Cardiac muscle cell (in vitro differentiated cells and primary cell): ENCODE measurements at places on chromosomes 6 and 20.
A peak's percentile ranks its signal among the peaks of the same experiment; 100 is the strongest.

- DNase-seq = peak; percentile 45
Observed at GRCh38 chr6:27545271-27546046, 72.6 kb upstream of the ZNF184 start.

DNA sequence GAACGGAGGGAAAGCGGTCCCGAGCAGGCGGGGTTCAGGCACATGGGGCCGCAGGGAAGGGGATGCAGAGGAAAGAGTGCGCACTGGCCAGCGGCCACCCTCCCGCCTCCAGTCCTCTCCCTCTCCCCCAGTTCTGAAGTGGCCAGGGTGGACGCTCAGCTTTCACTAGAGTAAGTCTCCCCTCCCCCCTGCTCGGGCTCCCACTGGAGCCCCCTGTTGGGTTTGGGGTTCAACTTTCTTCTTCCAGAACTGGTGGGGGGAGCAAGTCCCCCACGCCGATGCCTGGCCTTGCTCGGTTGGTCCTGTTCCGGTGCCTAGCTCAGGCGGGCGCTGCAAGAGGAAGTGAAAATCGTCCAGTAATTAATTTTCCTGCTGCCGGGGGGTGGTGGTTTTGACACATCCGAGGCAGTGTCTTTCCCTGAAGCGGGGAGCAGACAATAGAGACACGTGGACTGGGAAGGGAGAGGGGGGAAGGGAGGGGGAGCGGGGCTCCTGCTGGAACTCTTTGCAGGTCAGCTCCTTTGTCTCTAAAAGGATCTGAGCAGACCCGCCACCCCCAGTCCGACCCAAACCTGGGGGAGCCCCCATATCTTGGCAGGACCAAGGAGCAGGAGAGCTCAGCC lies 824 bp upstream of the SCRT2 start:
- DNase-seq = no peak

DNA sequence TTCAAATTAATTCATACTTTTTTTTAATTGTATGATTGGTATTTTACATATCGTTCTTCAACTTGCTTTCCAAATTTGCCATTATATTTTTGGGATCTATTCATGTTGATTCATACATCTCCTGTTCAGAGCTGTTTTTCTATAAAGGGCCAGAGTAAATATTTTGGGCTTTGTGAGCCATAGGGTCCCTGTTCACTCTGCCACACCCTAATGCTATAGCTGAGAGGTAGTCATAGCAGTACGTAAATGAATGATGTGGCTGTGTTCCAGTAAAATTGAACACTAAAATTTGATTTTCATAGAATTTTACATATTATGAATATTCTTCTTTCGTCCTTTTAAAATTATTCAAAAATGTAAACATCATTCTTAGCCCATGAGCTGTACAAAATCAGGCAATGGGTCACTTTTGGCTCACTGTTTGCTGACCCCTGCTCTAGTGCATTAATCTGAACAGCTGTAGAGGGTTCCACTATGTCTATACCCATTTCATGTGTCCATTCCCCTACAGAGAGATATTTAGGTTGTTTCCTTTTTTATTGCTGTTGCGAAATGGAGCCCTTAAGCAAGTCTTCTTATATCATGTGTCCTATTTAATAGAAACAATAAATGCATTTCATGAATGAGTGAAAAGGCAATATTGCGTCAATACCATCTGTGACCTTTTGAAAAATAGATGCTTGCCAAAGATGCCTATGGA lies 136.4 kb upstream of the SALL4 start:
- DNase-seq = peak; percentile 21

- DNase-seq = no peak
Observed at GRCh38 chr6:40389254-40389653, 197.9 kb downstream of the LRFN2 start.

GRCh38 chr20:36148439-36148838 lies 6.1 kb upstream of the EPB41L1 start:
- no peak for DNase-seq

DNA sequence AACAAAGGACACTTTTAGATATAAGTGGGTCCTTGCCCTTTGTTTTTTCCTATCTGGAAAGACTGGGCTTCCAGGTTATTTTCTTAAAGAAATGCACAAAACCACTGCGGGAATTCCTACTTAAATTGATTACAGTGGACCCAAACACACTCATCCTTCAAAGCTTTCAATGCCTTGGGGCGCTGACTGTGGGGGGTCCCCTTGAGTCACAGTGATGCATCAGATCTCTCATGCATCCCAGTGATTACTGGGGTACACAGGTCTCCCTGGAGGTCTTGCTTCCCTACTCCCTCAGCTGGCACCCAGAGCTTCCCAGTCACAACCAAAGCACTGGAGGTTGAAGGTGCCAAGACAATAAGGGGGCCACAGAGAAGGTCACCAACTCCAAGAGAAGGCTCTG lies 20.7 kb downstream of the ABHD12 start:
- no peak for DNase-seq

GRCh38 chr6:10268611-10269310 lies 146.1 kb downstream of the TFAP2A start:
- DNase-seq = no peak

DNA sequence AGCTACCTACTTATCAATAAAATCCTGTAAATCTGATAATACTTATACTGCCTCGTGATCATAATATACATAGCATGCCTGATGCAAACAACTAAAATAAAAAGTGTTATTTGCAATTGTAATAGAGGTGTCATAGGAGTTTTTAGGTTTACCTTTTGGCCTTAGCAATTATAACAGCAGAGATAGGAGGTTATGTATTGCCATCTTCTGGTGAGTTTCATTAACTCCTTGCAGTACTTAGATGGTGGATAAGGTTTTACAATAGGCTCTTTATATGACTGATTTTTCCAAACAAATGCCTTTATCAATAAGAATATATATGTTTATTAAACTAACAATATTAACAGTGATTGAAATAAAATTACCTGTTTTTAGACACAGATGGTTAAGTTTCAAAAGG lies 27.8 kb upstream of the MYCT1 start:
- peak; percentile 60 for DNase-seq

- DNase-seq = no peak
Observed at GRCh38 chr6:165605901-165606739, 56.9 kb downstream of the PDE10A start.

DNA sequence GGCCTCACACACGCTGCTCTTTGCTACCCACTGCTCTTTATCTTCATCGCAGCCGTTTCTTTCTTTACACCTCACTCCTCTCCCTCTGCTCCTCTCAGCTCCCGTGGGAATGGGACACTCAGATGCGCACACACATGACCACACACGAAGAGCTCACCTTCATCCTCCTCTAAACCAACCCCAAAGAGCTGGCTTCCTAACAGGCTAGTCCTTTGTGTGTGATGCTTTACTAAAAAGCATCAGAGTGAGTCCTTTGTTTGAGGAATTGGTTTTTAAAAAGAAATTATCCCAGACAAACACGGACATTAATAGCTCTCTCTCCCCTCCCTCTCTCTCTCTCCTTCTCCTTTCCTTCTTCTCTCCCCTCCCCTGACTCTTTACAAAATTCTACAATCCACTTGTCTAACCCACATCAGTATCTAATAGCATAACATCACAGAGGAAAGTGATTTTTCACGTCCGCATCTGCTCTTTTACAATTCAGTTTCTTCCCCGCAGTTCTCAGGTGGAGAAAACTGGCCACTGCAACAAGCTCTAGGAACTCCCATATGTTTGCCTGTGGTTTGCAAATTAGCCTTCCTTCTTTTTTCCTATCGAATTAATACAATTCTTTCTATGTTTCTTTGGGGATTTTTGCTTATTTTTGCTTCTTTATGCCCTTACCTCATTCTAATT lies 306.8 kb upstream of the CNR1 start:
- no peak for DNase-seq

DNA sequence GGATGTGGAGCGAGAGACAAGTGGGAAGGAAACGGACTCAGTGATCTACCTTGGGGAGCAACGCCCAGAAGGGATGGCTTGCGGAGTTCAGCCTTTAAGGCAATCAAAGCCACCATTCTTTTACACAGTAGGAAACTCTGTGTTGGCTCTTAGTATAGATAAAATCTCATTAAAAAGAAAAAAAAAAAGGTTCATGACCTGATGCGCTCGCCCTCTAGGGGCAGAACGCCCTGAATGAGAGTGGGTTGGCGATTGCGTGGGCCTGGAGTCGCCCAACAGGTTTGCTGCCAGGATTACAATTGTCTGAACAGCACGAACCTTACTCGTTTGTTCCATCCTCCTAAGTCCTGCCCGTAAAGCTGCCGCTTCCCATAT lies 1.2 kb downstream of the TPD52L1 start:
- DNase-seq = peak; percentile 11

DNA sequence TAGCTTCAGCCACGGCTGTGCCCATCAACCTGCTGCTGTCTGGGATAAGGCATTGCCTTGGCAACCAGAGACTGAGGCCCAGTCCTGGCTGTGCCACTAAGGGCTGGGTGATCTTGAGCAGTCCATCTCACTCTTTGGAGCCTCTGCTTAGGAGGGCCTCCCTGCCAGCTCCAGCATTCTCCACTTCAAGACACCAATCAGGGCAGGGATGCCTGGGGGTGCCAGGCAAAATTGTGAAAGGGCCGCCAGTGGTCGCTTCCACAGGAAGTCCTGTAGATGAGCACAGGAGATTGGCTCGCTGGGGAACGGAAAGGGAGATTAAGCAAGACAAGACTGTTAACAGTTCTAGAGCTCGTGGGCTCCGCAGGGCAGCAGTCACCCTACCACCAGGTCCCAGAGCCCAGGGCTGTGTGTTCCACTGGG lies at the start of gene RAB44:
Gene RAB44, plus strand, starts transcription at position 346 of the 423 bp plus-strand sequence. CDS start 6,410 bp downstream, outside the sequence.
- no peak for DNase-seq

DNA sequence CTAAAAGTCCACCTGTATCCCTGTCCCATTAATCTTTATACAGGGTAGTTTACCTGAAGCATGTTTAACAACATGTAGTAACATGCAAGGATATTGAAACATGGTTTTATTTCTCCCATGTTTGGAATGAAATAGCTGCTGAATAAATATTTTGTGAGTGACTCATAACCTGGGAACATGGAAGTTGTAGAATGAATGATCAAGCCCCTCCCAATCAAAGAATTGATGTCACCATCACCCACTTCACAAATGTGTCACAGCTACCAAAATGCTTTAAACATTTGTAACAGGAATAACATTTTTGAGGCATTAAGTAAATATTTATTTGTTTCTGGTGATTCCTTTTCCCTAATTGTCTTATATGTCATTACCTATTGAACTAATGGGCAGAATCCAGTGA lies 58.9 kb upstream of the TNFAIP3 start:
- peak; percentile 41 for DNase-seq

GRCh38 chr6:157281570-157281969 lies 41.7 kb downstream of the TMEM242 start:
- DNase-seq = no peak

DNA sequence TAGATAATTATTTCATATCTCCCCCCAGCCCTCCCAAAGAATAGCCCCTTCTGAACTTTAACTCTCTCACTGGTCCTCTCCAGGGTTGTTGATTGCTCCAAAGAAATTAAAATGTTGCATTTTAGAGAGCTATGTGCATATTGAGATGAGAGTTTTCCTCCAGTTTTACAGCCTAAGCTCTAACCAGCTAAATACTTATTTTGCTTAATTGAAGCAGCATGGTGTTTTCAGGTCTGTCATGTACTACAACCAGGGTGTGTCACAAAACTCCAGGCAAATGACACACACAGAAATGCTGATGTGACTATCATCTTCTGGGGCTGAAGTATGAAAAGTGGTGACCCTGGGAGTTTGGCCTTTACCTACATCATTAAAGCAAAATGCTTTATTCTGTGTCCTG lies 196.8 kb upstream of the STXBP5 start:
- DNase-seq = no peak

GRCh38 chr6:28896505-28897368 lies 27.0 kb downstream of the TRIM27 start:
- DNase-seq = peak; percentile 74

DNA sequence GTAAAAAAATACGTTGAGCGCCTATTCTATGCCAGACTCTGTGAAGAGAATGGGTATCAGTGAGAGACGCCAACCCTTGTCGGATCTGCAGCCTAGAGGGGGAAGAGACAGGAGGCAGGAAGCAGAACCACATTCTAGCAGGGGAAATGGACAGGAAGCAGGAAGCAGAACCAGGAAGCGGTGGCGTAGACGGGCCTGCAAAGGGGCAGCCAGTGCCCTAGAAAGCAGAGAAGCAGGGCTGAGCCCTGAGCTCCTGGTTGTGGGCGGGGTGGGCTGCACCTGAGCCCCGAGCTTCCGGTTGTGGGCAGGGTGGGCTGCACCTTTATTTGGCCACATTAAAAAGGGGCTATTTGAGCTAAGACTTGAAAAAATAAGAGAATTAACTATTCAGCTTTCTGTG lies 71.9 kb downstream of the FAM120B start:
- DNase-seq = no peak

- DNase-seq = no peak
Observed at GRCh38 chr6:14540276-14540675, 422.7 kb downstream of the CD83 start.

DNA sequence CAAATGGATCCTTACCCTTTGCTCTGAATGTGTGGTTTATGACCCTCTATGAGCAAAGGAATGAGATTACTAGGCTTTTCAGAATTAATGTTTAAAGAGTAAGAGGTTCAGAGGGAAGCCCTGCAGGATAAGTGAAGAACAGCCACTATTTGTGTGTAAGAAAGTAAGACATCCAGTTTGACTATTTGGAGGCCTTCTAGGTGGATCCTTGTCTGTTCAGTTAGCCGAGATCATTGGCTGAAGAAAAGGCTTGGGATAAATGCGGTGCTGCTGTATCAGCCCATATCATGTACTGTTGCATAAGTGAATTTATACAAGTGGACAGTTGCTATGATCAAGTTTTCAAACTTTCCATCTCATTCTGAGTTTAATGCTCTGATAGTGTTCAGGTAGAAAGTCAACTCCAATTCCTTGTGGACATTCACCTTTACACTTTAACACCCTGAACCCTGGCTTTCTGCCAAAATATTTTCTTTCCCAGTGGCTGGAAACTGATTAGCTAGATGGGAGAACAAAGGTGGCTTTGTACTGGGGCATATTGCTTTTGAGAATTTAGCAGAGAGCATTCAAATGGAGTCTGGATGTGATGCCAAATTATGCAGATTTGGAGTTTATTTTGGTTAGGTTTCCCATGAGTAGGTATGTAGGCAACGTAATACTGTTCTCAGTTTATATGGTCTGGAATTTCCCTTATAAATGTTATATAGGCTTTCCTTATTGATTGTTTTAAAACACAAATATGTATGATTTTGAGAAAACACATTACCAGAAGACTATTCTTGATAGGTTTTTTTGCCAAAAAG lies 15.0 kb downstream of the PARD6B start:
- DNase-seq = peak; percentile 71

- no peak for DNase-seq
Observed at GRCh38 chr6:170297576-170298330, 6.9 kb upstream of the DLL1 start.

- no peak for DNase-seq
Observed at GRCh38 chr20:55283889-55284288, 721.4 kb downstream of the CBLN4 start.

GRCh38 chr6:16559071-16559470 lies 202.2 kb downstream of the ATXN1 start:
- no peak for DNase-seq

GRCh38 chr6:169827290-169827717 lies 75.9 kb downstream of the ERMARD start:
- DNase-seq = no peak

- no peak for DNase-seq
Observed at GRCh38 chr6:141866731-141867497, 265.8 kb upstream of the GJE1 start.
